ENCODE measurements at places on chromosomes 16 and 17.

- no peak for DNase-seq
Measured at GRCh38 chr16:72876221-72876620, 171.7 kb downstream of the ZFHX3 start.

DNA sequence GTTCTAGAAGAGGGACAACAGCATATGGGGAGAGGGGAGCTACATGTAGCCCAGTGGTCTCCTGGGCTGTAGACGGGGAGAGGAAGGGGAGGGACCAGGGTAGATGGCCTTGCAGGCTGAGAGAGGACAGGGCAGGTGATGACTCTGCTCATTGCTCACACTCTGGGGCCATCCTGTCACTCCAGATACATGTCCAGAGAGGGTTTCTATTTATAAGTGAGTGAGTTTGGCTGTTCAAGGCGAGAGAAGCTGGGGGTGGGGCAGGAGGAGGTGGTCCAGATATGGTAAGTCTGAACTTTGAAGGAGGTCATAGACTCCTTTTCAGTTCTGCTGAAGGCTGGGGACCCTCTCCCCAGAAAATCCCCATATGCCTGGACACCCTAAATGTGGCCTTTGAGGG, 22.2 kb downstream of the CACNA1G start:
- DNase-seq, result no peak

GRCh38 chr17:1907909-1908698, 78.3 kb downstream of the RPA1 start:
- no peak for DNase-seq

DNA sequence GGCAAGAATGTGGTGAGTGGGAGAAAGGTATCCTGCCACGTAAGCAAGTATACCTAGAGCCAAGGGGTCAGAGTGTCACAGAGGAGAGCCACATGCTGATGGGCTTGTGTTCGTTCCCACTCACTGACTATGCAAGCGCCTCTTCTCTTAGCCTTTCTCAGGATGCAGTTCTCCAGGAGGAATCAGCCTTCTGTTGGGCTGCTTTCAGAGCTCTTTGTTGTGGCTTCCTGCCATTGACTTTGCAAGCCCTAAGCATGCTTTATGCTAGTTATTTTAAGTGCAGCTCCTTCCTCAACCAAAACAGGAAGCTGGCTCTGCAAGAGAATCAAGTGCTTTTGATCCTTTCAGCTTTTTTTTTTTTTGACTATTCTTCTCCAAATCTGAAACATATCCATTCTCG, 66.6 kb downstream of the SIAH1 start:
- no peak for DNase-seq

- DNase-seq, result no peak
Measured at GRCh38 chr17:34589120-34589965, 10.0 kb downstream of the TMEM132E start.

DNA sequence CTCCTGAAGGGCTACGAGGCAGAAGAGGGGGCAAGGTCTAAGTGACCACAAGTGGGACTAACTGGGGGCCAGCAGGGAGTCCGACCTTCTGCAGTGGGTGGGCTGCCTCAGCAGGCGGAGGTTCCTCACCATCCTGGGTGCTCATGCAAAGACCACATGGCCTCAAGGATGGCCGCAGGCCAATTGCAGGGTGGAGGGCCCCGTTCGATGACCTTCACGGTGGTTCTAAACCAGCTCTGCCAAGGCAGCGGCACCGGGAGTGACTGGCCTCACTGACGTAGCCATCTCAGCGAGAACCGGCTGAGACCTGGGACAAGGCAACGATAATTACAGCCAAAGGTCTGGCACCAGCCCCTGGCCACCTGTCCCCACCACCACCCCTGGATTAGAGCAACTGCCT, 5.7 kb downstream of the SMIM5 start:
- DNase-seq, result no peak

GRCh38 chr17:10156948-10157607, 41.3 kb downstream of the GAS7 start:
- no peak for DNase-seq

DNA sequence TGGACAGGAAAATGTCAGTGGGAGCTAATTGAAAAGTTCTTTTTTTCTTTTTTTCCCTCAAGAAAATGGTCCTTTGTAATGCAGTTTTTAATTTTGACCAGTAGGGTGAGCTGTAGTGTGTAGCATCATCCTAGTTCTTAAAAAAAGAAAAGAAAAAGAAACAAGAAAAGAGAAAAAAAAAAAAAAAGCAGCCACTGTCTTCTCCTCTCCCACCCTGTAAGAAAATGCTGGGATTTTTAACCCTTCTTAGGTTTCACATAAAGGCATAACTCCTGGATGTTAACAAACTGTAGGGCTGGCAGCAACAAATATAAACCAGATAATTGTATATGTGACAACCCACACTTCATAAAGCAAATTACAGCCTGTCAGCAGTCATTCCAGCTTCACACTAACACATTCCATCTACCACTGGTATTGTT, 78.1 kb downstream of the SKAP1 start:
- DNase-seq, result no peak

GRCh38 chr17:68868708-68869107, 86.5 kb downstream of the ABCA8 start:
- no peak for DNase-seq

DNA sequence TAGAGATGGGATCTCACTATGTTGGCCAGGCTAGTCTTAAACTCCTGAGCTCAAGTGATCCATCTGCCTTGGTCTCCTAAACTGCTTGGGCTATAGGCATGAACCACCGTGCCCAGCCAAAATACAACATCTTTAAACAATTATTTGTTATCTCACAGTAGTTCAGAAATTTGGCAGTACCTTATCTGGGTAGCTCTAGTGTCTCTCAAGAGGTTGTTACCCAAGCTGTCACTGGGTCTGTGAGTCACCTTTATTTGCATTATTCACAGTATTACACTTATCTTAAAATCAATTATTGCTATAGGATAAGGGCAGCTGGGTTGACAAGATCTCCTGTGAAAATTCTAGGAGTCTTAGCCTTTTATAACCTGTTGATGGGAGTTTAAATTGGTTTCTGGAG, 64.0 kb upstream of the GAS7 start:
- no peak for DNase-seq

DNA sequence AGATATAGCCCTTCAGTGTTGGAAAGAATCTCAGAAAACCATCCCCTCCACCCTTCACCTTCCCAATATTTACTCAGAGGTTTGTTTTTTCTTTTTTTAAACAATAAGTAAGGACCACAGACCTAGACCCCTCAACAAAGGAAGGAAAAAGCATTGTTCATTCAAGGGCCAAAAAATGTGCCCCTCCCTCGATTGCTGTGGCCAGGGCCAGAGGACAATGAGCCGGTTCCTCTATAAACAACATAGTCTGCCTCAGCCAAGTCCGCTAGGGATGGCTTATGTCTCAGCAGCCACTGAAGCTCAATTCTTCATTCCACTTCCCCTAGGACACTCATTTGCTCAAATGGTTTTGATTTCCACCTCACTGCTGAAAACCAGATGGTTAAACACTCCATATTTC, 24.0 kb downstream of the TRIM16 start:
- no peak for DNase-seq

- DNase-seq, result no peak
Measured at GRCh38 chr17:57889252-57889651, 39.4 kb upstream of the MRPS23 start.

GRCh38 chr17:72381597-72382397, 261.0 kb downstream of the SOX9 start:
- DNase-seq, result no peak

DNA sequence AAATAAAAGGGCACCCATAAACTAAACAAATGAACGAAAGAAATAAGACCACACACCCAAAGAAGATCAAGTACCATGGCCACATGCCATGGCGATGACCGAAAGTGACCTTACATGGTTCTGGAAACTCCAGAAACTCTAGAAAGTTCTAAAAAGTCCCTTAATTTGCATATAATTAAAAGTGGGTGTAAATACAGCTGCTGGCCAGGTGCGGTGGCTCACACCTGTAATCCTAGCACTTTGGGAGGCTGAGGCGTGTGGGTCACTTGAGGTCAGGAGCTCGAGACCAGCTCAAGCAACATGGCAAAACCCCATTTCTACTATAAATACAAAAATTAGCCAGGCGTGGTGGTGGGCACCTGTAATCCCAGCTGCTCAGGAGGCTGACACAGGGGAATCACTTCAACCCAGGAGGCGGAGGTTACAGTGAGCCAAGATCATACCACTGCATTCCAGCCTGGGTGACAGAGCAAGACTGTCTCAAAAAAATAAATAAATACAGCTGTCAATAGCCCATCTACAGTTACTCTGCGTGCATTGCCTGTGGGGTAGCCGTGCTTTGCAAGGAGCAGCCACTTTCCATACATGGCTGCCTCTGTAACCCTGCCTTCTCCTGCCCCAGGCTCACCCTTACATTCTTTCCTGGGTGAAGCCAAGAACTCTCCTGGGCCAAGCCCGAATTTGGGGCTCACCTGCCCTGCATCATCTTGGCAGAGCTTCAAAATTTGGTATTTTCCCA, 7.2 kb upstream of the ZNF778 start:
- no peak for DNase-seq

GRCh38 chr16:1914084-1914608, 4.1 kb downstream of the HS3ST6 start:
- no peak for DNase-seq

- DNase-seq, result no peak
Measured at GRCh38 chr16:67296420-67296819, 17.1 kb downstream of the PLEKHG4 start.

GRCh38 chr17:2897605-2898004, 101.4 kb downstream of the RAP1GAP2 start:
- no peak for DNase-seq

DNA sequence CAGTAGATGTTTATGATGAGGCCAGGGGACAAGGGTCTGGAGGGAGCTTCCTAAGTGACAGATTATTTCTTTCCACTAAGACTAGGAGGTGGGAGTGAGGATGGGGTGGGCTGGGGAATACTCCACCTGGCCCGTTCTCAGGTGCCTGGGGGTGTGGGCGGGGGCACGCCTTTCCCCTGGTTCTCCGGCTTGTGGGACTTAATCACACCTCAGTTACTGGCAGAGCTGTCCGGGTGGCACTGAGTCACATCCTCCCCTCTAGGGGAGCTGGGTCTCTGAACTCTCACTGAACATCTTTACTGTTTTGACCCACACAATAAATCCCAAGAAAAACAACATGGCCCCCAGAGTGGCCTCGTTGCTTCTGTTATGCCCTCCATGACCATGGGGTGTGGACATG, 332.8 kb downstream of the MAF start:
- no peak for DNase-seq

DNA sequence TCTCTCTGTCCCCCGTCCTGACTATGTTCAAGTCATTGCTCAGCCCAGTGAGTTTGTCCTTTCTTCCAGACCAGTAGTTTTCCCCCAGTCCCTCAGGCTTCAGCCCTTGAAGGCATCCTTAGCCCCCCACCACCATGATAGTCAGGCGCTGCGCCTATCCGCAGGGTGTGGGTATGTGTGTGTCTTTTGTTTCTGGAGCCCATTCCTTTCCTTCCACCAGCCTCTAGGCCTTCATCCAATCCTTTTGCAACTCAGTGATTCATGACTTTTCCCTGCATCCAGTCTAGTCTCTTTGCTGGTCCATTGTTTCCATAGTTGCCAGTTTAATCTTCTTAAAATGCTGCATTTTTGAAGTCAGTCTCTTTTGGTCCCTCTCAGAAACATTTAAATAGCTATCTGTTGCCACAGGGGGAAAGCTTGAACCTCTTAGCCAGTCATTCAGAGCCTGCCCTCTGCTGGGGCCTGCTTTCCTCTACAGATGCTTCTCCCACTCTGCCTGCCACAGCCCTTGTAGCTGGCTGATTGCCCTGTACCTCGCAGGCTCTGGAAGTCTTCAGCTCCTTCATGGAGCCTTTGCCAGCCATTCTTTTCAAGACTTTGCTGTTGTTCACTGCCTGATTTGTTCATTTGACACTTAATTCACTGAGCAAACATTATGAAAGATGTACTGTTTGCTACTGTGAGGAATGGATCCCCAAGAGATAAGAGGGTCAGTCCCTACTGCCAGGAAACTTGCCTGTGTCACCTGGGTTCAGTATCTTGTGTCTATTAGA, 55.9 kb upstream of the ADCY7 start:
- peak; percentile 39 for DNase-seq

- no peak for DNase-seq
Measured at GRCh38 chr16:63289834-63290460, 1253.7 kb upstream of the CDH8 start.

GRCh38 chr16:66014221-66014620, 352.3 kb upstream of the CDH5 start:
- DNase-seq, result no peak

DNA sequence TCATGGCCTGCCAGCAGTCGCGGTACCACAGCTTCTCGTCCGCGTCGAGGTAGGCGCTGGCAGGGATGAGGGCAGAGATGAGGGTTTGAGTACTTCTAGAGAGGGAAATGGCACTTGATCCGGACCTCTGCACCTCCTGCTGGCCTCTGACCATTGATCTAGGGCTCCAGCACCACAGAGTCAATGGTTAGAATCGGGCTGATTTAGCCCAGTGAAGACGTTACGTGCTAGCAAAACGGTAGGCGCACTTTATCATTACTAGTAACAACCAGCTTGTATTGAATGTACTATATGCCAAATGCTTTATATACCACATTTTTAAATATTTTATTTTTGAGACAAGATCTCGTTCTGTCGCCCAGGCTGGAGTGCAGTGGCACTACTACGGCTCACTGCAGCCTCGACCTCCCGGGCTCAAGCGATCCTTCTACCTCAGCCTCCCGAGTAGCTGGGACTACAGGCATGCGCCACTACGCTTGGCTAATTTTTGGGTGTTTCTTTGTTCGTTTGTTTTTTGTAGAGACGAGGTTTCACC, 526 bp downstream of the TSNAXIP1 start:
- DNase-seq, result no peak

GRCh38 chr16:27027971-27028370, 38.8 kb upstream of the C16orf82 start:
- no peak for DNase-seq

- DNase-seq, result no peak
Measured at GRCh38 chr17:17190188-17190587, 15.9 kb downstream of the PLD6 start.
